ENCODE measurements at places on chromosomes 3 and 15. TPM values are rescaled to one million over a fixed set of nuclear protein-coding genes. Genes with fewer than 3 reads are reported as not detected.

DNA sequence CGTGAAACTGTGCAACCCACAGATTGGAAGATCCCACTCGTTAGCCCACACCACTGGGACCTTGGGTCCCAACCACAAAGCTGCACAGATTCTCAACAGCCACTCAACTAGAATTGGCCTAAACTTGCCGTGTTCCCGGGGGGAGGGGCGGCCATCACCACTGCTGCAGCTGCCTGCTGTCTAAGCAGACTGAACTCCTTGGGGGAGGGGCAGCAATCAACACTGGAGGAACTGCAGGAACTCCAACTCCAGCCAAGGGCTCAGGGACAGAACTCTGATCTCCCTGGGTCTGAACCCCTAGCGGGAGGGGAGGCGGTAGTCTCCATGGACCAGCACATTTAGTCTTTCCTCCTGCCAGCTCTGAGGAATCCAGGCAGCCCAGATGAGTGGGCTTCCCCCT lies 205.9 kb downstream of the RSL24D1 start:
- H3K27me3 ChIP-seq, result no peaks in the 10 kb centered on the region
- H3K27ac ChIP-seq, result no peak overlapping the region
- H3K36me3 ChIP-seq, result no peaks in the 10 kb centered on the region
- DNase-seq, result no peak
- H3K4me1 ChIP-seq, result no peaks in the 10 kb centered on the region

THSD4 gene
- total RNA-seq, result not detected

WDR72 gene
- not detected for total RNA-seq

- peak; percentile 93 for DNase-seq
- no peaks in the 10 kb centered on the region for H3K36me3 ChIP-seq
- no peak overlapping the region for H3K4me3 ChIP-seq
- H3K4me1 ChIP-seq, result peaks cover 27% of the 10 kb centered on the region
These were observed 3.0 kb upstream of the CD80 start for GRCh38 chr3:119562307-119562961.

IL16 gene
- total RNA-seq, result 284 TPM

CHAC1 gene
- 3.6 TPM for total RNA-seq

TKT gene
- 85.8 TPM for total RNA-seq

RTP1 gene
- total RNA-seq, result not detected

- H3K4me1 ChIP-seq, result no peaks in the 10 kb centered on the region
- DNase-seq, result no peak
- H3K27me3 ChIP-seq, result no peaks in the 10 kb centered on the region
- H3K4me3 ChIP-seq, result no peak overlapping the region
These were observed 20.9 kb downstream of the SLC2A2 start for GRCh38 chr3:171005648-171006047.

- H3K4me1 ChIP-seq, result peaks cover 25% of the 10 kb centered on the region
- no peak overlapping the region for H3K4me3 ChIP-seq
- H3K27me3 ChIP-seq, result peaks cover 21% of the 10 kb centered on the region
- H3K36me3 ChIP-seq, result peaks cover 7% of the 10 kb centered on the region
These were observed 740 bp upstream of the ZBTB47 start for GRCh38 chr3:42652611-42653302.

- peak; percentile 47 for DNase-seq
- H3K36me3 ChIP-seq, result no peaks in the 10 kb centered on the region
- peak overlapping the region; percentile 41 for H3K4me3 ChIP-seq
- H3K27ac ChIP-seq, result no peak overlapping the region
These were observed 660 bp downstream of the NECTIN3 start for GRCh38 chr3:111072031-111072921.

DNA sequence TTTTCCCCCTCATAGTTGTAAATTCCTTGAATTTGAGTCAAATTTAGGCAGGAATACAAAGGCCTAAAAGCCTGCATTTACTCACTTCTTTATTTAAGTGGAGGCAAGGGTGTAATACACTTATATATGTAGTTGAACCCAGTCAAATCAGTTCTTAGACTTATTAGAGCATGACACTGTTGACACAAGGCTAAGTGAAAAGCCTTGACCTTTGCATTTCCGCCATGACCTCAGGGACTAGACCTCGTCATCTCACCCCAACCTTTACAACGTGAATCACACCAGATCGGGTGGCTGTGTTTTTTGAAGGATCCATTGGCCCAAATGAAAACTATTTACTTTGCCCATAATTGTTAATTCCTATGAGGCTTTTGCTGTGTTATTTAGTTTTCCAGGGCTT lies 774.4 kb downstream of the ROBO1 start:
- no peak for DNase-seq
- H3K4me3 ChIP-seq, result no peak overlapping the region
- no peaks in the 10 kb centered on the region for H3K27me3 ChIP-seq
- no peak overlapping the region for H3K27ac ChIP-seq
- H3K4me1 ChIP-seq, result no peaks in the 10 kb centered on the region

GRCh38 chr3:98746882-98747281 lies 16.3 kb upstream of the ST3GAL6 start:
- H3K27me3 ChIP-seq, result peaks cover 4% of the 10 kb centered on the region
- H3K4me3 ChIP-seq, result no peak overlapping the region
- no peaks in the 10 kb centered on the region for H3K36me3 ChIP-seq
- no peak for DNase-seq
- H3K4me1 ChIP-seq, result no peaks in the 10 kb centered on the region
- no peak overlapping the region for H3K27ac ChIP-seq

DNA sequence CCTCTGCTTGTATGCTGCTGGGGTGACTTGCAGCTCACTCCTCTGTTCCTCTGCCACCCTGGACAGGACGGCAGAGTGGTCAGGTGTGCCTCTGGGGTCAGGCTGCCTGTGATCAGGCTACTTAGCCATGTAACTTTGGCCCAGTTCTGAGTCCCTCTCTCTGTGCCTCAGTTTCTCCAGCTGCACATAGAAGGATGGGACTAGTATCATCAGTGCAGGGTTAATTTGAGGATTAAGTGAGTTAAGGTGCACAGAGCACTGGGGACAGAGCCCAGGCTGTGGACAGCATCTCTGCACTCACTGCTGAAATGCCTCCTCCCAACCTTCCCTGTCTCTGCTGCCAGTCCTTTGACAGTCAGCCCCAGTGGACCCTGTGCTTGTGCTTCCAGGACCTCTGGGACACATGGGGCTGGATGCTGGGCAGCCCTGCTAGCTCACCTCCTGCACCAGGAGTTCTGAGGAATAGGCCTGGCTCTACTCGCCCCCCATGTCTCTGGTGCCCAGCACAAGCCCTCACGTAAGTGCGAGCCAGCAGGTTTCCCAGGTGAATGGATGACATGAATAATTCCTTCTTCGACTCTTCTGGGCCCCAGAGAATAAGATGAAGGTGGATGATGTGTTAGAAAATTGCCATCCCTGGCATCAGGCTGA lies 19.3 kb upstream of the PRR23E start:
- no peak overlapping the region for H3K4me3 ChIP-seq
- no peaks in the 10 kb centered on the region for H3K36me3 ChIP-seq
- H3K4me1 ChIP-seq, result no peaks in the 10 kb centered on the region
- H3K27me3 ChIP-seq, result no peaks in the 10 kb centered on the region
- DNase-seq, result no peak
- no peak overlapping the region for H3K27ac ChIP-seq

GOLGA6D gene
- not detected for total RNA-seq

GRCh38 chr3:60053526-60054265 lies 1003.9 kb upstream of the CFAP20DC start:
- no peaks in the 10 kb centered on the region for H3K36me3 ChIP-seq
- DNase-seq, result no peak
- H3K27ac ChIP-seq, result no peak overlapping the region
- H3K4me1 ChIP-seq, result no peaks in the 10 kb centered on the region
- no peak overlapping the region for H3K4me3 ChIP-seq

CCDC54 gene
- total RNA-seq, result not detected

GRCh38 chr15:29133791-29134190 lies 135.8 kb downstream of the NSMCE3 start:
- no peaks in the 10 kb centered on the region for H3K27me3 ChIP-seq
- H3K4me1 ChIP-seq, result no peaks in the 10 kb centered on the region
- DNase-seq, result no peak

- peaks cover 70% of the 10 kb centered on the region for H3K4me1 ChIP-seq
- no peaks in the 10 kb centered on the region for H3K36me3 ChIP-seq
- H3K4me3 ChIP-seq, result peak overlapping the region; percentile 38
- H3K27ac ChIP-seq, result peak overlapping the region; percentile 50
These were observed 201.6 kb downstream of the SATB1 start for GRCh38 chr3:18223571-18223970.

TGM5 gene
- 0.42 TPM for total RNA-seq

- no peaks in the 10 kb centered on the region for H3K27me3 ChIP-seq
- H3K27ac ChIP-seq, result no peak overlapping the region
- no peak for DNase-seq
- H3K36me3 ChIP-seq, result no peaks in the 10 kb centered on the region
- H3K4me1 ChIP-seq, result no peaks in the 10 kb centered on the region
These were observed 38.8 kb upstream of the IGSF11 start for GRCh38 chr3:119073258-119074001.

SAXO2 gene
- 30.2 TPM for total RNA-seq

GRCh38 chr3:156892701-156893100 lies 66.5 kb downstream of the LEKR1 start:
- no peak overlapping the region for H3K27ac ChIP-seq
- H3K27me3 ChIP-seq, result no peaks in the 10 kb centered on the region
- H3K36me3 ChIP-seq, result no peaks in the 10 kb centered on the region
- H3K4me1 ChIP-seq, result no peaks in the 10 kb centered on the region
- no peak overlapping the region for H3K4me3 ChIP-seq
- no peak for DNase-seq

ARHGAP31 gene
- 8.3 TPM for total RNA-seq

FBLN2 gene
- 3.6 TPM for total RNA-seq

MST1R gene
- total RNA-seq, result 2.4 TPM

GRCh38 chr15:50138391-50138790 lies 19.4 kb upstream of the ATP8B4 start:
- no peak for DNase-seq
- no peaks in the 10 kb centered on the region for H3K27me3 ChIP-seq
- no peaks in the 10 kb centered on the region for H3K36me3 ChIP-seq
- H3K4me1 ChIP-seq, result no peaks in the 10 kb centered on the region
- H3K27ac ChIP-seq, result no peak overlapping the region

Data from B cell (primary cell).